COR-L47 (cell line): ENCODE measurements at places on chromosomes 2 and 18.

- no peak for DNase-seq
Measured at GRCh38 chr2:190420801-190421200, 12.6 kb downstream of the MFSD6 start.

- no peak for DNase-seq
Measured at GRCh38 chr2:178477443-178478129, 814 bp downstream of the FKBP7 start.

- DNase-seq: no peak
Measured at GRCh38 chr18:11251229-11251890, 102.0 kb upstream of the PIEZO2 start.

DNA sequence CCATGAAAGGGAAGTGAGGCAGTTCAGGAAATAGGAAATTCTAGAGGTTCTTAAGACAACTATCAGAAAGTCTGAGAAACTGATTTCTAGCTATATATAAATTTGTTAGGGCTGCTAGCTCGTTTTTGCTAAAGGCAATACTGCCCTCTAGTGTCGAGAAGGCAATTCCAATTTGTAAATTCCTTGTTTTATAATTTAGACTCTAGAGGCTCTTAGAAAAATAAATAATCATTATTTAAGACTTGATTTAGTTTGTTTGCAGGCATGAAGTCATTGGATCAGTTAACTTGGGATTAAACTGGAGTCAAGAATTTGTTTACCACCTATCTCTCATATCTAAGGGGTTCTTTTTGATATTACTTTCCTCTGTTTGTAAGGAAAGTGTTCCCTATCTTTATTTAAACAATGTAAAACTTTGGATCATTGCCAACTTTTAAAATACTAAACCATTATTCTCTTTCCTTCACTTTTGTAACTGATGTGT, 66.2 kb downstream of the ACVR2A start:
- DNase-seq: peak; percentile 58

GRCh38 chr2:235010117-235010714, 58.4 kb downstream of the SH3BP4 start:
- no peak for DNase-seq
